ENCODE measurements at places on chromosomes 7 and 10. TPM values are rescaled to one million over a fixed set of nuclear protein-coding genes. Genes with fewer than 3 reads are reported as not detected.

The MACC1 gene
- total RNA-seq: 0.13 TPM

The ADRA2A gene
- 1.1 TPM for total RNA-seq

The CYP2C8 gene
- total RNA-seq: not detected

The ZDHHC4 gene
- total RNA-seq: 34.3 TPM

The TMEM236 gene
- 0.54 TPM for total RNA-seq

The TFPI2 gene
- total RNA-seq: 1.9 TPM

The TAC1 gene
- total RNA-seq: not detected

The RAB19 gene
- total RNA-seq: not detected

The SFXN4 gene
- 44.0 TPM for total RNA-seq

The CPXM2 gene
- total RNA-seq: 11.2 TPM

The GNG11 gene
- 14.3 TPM for total RNA-seq

The TAS2R41 gene
- total RNA-seq: not detected

The INHBA gene
- 14.1 TPM for total RNA-seq

The HOXA9 gene
- total RNA-seq: not detected

The ADD3 gene
- 77.2 TPM for total RNA-seq

The PRDX3 gene
- 220 TPM for total RNA-seq

The PTPRN2 gene
- 0.92 TPM for total RNA-seq

The YWHAG gene
- 183 TPM for total RNA-seq

The GFRA1 gene
- total RNA-seq: 0.59 TPM

The LBX1 gene
- 0.13 TPM for total RNA-seq

The PRKG1 gene
- 35.6 TPM for total RNA-seq

The HPSE2 gene
- 0.16 TPM for total RNA-seq

The AGAP9 gene
- total RNA-seq: 4.1 TPM
